ENCODE measurements at places on chromosomes 4 and X.

GRCh38 chr4:120517966-120518365 lies 404.6 kb downstream of the PRDM5 start:
- peak; percentile 73 for DNase-seq

DNA sequence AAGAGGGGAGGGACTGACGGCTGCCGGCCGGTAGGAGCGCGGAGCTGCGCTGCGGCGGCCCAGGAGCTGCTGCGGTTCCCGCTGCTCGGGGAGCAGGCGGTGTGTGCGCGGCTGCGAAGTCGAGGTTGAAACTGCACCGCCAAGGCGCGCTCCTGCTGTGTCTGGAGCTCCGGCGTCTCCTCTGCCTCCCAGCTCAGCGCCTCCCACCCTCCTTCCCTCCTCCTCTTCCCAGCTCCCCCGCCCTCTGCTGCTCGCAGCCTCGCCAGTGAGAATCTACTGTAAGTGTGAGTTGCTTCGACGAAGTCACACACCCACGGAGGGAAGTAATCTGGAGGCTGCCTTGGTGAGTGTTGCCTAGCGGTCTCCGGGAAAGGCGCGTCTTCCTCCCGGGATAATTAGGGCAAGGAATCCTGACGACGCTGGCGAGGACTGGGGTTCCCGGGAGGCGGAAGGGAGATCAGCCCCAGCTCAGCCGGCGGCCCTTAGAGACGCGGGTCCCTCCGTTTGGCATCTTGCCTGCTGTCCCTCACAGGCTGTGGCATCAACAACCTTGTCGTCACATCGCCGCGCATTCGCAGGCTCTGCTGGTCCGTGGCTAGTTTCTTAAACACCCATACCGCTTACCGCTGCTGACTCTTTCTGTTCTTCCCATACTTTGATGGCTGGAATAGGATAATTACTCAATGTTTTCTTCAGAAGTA lies at the start of gene EPHA5:
TSS of gene EPHA5 (minus strand) at position 159 of the 701 bp plus-strand sequence. CDS start 747 bp downstream, outside the sequence.
- DNase-seq, result peak; percentile 68

- no peak for DNase-seq
Observed at GRCh38 chr4:118034053-118034785, at the start of gene NDST3. Gene NDST3, plus strand, starts transcription at chr4:118034486. Its CDS starts 19,425 bp downstream, at chr4:118053911.

- no peak for DNase-seq
Observed at GRCh38 chrX:64456828-64457227, 61.6 kb upstream of the MTMR8 start.

DNA sequence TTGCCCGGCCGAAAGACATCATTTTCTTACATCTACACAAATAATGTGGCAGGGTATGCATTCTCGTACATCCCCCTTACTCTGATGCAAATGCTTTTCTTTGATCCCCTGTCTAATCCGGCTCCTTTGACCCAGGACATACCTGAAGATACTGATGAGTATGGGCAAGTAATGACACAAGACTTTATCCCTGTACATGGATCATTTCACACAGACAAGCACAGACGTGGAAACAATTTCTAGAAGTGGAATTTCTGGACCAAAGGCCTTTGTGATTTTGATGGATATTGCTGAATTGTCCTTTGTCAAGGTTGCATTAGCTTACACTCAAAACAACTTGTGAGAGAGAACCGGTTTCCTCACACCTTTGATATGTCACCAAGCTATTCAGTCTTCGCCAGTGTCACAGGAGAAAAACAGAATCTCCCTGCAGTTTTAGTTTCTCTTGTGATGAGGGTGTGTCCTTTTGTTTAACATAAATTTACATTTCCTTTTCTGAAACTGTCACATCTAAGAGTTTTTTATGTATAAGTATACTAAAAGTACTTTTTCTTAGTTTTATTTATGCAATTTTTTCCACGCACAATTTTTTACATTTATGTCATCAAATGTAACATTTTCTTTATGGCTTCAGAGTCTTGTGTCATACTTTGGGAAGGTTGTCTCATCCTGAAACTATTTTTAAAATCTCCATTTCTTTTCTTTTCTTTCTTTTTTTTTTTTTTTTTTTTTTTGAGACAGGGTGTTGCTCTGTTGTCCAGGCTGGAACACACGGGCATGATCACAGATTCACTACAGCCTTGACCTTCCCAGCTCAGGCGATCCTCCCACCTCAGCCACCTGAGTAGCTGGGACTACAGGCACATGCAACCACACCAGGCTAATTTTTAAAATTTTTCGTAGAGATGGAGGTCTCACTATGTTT lies 25.2 kb downstream of the RWDD4 start:
- DNase-seq, result no peak

- peak; percentile 23 for DNase-seq
Observed at GRCh38 chr4:83110223-83110945, 4.1 kb downstream of the PLAC8 start.

DNA sequence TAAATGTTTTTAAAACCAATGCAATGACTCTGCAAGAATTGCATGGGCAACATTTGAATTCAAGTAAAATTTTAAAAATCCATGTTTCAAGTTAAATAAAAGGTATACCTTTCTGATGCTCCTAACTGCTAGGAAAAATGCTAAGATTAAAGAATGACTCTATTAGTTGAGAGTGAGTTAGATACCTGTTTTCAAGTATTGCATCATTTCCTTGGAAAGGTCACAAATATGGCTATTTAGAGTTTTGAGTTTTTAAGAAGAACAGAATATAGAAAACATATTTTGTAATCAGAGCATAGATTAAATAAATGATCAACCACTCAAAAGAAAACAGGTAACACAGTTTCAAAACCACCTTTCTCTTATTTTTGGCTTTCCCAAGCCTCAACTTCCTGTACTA lies 18.3 kb upstream of the NPY2R start:
- no peak for DNase-seq

GRCh38 chr4:957231-957580 lies 16.2 kb downstream of the DGKQ start:
- no peak for DNase-seq

DNA sequence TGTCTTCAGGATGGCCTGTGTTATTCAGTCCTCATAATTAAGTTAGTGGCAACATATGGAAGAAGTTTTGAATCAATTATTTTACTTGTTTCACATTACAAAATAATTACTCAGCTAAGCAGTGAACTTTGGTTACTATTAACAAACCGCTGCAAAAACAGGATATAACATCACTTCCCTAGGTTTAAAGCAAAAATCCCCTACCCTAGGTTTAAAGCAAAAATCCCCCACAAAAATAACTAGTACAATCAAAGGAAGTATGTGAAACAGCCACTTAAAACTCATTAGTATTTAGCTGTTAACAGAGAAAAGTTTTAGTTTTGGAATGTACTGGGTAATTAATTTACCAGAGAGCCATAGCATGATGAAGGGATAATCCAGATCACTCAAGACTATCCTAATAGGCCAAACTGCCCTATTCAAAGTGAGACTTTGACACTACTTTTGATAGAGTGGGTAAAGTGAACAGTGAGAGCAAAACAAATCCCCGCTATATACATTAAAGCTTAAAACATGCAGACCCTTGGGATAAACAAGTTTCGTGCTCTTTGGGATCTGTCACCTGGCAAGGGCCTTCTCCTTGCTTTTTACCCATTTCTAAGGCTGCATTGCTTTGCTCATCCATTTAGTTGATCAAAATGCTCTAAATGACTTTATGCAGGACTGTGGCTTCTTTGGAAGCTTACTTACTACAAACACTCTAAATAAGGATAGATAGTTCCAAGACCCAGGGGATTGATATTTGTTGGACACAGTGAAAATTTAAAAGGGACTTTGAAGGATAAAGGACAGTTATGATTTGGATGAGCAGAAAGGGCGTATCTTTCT lies 36.4 kb upstream of the GPR174 start:
- no peak for DNase-seq

DNA sequence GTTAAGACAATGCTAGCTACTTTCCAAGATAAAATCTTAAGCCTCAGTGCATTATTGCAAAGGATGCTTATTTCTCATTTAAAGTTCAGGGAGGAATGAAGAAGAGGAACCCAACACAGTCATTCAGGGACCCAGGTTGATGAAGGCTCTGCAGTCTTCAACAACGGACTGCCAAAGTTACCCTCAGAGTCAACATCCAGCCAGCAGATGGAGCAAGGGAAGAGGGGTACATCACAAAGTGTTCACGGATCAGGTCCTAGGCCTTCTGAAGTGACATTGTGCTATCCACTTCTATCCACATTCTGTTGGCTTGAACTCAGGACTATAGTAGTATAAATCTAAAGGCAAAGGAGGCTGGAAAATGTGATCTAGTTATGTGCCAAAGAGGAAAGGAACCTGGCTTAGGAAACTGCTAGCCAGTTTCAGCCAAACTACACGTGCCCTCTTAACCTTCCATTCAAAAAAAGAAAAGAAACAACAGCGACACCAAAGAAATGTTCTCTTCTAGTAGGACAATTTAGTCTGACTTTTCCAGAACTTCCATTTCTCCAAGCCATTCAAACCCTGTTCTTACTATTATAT lies 28.8 kb downstream of the NKX6-1 start:
- no peak for DNase-seq

GRCh38 chr4:168538632-168539031 lies 41.8 kb downstream of the PALLD start:
- no peak for DNase-seq

GRCh38 chr4:104519588-104519987 lies 24.9 kb upstream of the CXXC4 start:
- DNase-seq, result no peak

GRCh38 chr4:70603856-70604255 lies 11.8 kb downstream of the AMBN start:
- DNase-seq, result no peak

DNA sequence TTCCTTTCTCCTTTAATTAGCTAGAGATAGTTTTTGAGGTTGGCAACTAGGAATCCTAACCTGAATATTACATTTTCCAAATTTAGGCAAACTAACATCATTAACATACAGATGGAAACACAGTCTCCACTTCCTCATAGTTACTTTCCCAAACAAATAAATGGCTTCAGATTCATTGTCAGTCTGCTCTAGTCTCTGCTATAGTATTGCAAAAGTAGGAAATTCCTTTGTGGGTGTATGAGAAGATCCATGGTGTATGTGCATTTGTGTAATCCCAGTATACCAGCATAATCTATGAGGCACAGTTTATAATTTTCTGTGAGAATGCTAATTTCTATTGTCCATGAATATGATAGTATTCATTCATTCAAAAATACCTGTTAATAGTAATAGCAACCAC lies 3.0 kb upstream of the NDP start:
- no peak for DNase-seq

GRCh38 chr4:151661873-151662272 lies 98.9 kb downstream of the GATB start:
- DNase-seq, result no peak

GRCh38 chr4:110710070-110710469 lies 87.2 kb upstream of the PITX2 start:
- DNase-seq, result no peak

- DNase-seq, result no peak
Observed at GRCh38 chr4:89506866-89507491, 199.4 kb upstream of the GPRIN3 start.

DNA sequence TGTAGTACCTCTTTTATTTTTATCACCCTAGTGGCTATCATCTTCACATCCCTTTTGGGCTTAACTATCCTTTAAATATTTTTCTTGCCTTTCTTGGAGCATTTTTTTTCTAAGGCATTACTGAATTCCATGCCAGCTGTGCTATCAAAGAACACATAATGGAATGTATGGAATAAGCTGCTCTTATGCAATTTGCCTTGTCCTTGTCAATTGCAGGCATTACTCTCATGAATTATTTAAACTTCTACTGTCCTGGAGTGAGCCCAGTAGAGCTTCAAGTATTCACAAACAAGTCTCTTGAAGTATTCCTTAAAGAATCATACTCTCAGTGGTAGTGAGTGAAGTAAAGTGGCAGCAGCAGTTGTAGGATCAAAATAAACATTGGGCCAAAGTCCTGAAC lies 144.6 kb upstream of the IGFBP7 start:
- no peak for DNase-seq

- no peak for DNase-seq
Observed at GRCh38 chrX:110561034-110561433, 202.4 kb downstream of the RTL9 start.

GRCh38 chr4:152992466-152992865 lies 56.3 kb downstream of the FHDC1 start:
- DNase-seq, result no peak

- no peak for DNase-seq
Observed at GRCh38 chrX:66622209-66622608, 16.7 kb downstream of the EDA2R start.

- no peak for DNase-seq
Observed at GRCh38 chr4:171636606-171637005, 176.6 kb upstream of the GALNTL6 start.

GRCh38 chr4:169122422-169122821 lies 112.4 kb upstream of the CBR4 start:
- DNase-seq, result no peak

GRCh38 chr4:6779667-6780565 lies 2.6 kb upstream of the KIAA0232 start:
- no peak for DNase-seq

DNA sequence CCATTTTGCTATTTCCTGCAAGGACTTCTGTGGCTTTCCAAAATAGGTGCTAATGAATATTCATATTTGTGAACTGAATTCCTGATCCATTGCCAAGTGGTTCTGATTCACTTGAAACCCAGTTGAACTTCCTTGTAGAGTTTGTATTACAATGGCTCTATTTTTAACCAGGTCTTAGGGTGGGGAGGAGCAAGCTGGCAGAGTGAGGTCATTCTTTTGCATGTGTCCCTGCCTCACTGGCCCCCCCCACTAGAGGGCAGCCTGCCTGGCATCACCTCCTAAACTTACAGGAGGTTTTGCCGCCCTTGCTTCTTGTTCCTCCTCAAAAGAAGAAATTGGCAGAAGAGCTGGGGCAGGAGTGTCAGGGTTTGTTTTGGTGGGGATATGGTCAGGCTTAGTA lies 10.5 kb downstream of the PTTG2 start:
- DNase-seq, result peak; percentile 95

- no peak for DNase-seq
Observed at GRCh38 chr4:157838366-157838765, 334.5 kb downstream of the GASK1B start.

DNA sequence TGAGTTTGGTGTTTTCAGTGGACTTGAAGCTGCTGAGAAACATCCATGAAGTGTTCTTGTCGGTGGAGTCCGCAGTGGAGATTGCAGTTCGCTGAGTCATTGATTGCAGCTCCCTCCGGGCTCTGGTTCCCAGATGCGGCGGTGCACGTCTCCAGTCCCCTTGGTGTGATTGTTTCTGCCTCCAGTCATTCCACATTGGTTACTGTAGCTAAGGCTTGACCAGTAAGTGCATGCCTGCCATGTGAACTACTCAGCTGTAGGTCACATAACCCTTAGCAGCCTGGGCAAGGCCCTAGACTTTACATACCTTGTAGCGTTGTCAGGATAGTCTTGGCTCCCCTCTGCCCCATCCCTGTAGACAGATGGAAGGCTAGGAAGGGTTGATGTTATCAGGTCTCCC lies 53.8 kb upstream of the CLCN4 start:
- no peak for DNase-seq

GRCh38 chrX:21645431-21645830 lies 12.7 kb downstream of the KLHL34 start:
- DNase-seq, result no peak

GRCh38 chr4:4766564-4766963 lies 92.9 kb upstream of the MSX1 start:
- DNase-seq, result no peak

- no peak for DNase-seq
Observed at GRCh38 chr4:99405433-99406115, 29.6 kb downstream of the ADH7 start.

DNA sequence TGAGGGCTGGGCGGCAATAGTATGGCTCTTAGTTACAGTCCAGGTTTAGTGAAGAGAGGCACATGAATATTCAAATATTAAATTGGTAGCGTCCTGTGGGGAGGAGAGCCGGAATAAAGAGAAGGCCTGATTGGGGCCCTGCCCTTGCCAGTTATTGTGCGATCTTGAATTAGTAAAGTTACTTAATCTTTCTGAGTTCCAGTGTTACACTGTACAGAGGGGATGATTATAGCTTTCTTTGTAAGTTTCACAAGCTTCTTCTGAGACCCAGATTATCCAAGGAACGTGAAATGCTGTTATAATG lies 1.2 kb downstream of the METAP1 start:
- DNase-seq, result no peak
